Activated CD4-positive, CD25-positive, alpha-beta regulatory T cell treated with anti-CD3 and anti-CD28 coated beads, Interleukin-2, amount 50 U/mL, for 72 hours (primary cell): ENCODE measurements at places on chromosomes 7 and 10.

DNA sequence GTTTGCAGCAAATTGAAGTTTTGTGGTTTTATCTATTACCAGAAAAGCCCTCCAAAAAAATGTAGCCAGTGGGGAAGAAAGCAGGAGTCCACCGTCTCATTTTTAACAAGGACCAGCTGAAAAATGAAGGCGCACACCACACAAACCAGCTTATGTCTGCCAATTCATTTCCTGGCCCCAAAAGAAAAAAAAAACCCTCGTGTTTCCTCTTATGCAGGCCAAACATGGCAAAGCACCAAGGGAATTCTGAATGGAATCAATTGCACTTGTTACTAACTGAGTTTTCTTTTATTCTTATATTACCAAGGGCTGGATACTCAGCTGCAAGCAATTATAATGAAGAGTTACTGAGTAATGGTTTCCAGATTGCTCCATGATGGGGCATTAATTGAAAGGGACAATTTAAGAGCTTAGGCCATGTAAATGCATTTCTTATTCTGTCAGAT lies 428.3 kb upstream of the NPVF start:
- no peak for DNase-seq

DNA sequence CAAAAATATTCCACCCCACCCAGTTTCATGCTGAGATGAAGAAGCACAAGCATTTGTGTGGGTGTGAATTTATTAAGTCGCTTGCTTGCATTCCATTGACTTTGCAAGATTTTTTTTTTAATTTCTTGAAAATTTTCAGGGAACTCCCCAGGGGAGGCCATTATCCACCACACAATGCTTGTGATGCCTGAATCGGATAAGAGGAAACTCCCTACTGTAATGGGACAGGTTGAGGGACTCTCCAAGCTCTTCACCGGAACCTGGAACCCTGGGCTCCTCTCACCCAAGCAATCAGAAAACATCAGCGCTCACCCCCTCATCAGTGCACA lies 153.6 kb upstream of the ZMIZ1 start:
- DNase-seq: no peak

- DNase-seq: no peak
Measured at GRCh38 chr7:117020591-117020973, 67.3 kb downstream of the ST7 start.

DNA sequence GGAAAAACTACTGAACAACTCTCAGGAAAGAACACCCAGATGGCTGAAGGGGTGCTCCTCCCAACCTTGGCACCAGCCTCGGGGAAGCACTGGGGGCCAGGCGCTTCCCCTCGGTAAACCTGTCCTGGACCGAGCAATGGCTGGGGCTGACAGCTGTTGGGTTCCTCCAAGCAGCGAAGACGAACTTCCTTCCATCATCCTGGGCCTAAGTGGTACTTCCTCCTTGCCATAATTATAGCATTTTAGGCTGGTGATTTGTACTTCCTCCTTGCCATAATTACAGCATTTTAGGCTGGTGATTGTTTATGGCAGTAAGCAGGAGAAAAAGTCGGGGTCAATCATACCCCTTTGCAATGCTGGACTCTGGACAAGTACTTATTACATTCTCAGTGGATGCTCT lies 69.3 kb downstream of the MYOF start:
- DNase-seq: no peak

DNA sequence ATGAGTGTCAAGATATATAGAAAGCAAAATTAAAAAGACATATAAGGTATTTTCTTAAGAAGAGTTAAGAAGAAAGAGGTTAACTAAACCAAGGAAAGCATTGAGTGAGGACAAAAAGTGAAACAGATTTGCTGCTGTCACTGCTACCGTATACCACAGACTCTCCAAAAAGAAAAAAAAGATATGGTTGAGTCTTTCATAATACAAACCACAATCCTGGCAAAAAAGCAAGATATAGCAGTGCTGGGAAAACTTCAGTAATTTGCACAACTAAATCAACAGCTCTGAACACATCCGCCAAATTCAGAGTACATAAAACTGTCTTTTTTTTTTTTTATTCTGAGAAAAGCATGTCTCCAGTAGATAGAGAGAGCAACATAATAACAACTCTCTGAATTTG lies 114.7 kb downstream of the ETV1 start:
- DNase-seq: no peak

- DNase-seq: no peak
Measured at GRCh38 chr7:37709631-37710509, 26.3 kb downstream of the GPR141 start.

DNA sequence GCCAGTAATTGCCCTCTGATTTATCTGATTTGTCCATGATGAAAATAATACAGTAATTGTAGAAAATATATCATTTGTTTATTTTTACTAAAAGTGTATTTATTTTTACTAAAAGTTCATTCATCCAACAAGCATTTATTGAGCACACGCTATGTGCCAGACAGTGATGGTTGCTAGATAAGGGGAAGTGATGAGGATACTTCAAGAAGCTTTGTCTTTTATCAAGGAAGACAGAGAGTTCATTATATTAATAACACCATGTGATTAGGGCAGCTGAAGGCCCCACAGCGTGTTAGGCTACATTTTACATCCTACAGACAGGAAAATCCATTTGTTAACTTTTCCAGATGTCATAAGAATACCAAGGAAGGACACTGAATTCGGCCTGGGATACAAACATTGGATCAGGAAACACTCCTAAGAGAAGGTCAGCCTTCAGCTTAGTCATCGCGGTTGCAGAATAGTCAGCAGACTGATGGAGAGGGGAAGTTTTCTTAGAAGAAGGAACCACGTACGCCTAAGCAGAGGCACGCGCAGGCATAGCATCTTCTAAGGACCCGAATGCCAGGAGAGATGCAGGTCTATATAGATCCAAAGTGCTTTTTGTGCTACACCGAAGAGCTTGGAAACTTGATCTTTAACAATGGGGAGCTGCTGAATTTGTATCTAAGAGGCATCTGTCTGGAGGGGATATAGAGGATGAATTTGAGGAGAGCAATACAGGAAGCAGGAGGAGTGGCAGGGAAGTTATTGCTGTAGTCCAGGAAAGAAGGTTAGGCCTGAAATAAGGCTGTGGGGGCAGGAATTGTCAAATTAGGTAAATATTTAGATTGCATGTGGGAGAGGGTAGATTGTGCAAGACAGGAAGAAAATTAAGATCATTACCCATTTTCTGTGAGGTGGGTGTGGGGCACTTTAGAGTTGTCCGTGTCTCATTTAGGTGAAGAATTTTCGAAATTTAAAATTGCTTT lies 85.7 kb downstream of the LRGUK start:
- no peak for DNase-seq

GRCh38 chr7:33614357-33615117 lies 290.8 kb upstream of the BMPER start:
- DNase-seq: no peak

GRCh38 chr10:90872648-90873020 lies 860 bp downstream of the RPP30 start:
- DNase-seq: no peak

- no peak for DNase-seq
Measured at GRCh38 chr7:42770114-42770513, 141.8 kb downstream of the C7orf25 start.

DNA sequence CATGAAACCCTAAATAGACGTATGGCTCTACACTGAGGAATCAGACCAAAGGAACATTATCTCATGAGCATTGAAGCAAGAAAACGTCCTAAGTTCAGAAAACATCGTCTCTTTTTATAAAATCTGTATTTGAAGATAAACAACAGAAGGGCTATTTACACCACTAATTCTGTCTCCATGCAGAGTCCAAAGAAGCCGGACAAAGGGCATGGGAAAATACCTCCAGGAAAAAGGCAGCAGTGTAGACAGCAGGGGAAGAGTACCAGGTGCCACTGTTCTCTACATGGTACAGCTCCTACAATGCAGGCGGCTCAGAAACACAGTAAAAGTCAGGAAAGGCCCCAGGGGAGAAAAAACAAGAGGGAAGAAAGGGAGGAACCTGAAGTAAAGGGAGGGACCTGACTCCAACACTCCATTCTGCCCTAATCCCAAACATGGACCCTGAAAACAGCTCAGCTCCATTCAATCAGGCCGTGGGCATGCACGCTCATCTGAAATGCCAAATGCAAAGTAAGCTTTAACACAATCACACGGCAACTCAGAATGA lies 17.5 kb downstream of the FAM171A1 start:
- no peak for DNase-seq

DNA sequence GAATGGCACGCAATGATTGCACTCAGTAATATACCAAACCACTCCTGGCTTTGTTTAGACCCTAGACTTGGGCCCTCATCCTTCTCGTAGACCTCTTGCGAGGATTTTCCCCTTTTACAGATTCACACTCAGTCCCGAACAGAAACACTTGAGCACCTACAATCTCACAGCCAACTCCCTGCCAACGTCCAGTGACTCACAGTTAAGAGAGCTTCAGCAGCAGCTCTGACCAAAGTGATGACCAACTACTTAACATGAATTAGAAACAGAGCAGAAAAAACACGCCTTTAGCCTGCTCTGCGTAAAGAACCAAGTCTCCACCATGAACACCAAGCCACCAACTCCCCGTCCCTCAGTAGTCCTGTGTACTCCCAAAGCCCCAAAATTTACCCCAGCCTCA lies 2.2 kb downstream of the DNAJC30 start:
- no peak for DNase-seq

- no peak for DNase-seq
Measured at GRCh38 chr10:74593470-74593869, 232.9 kb upstream of the KAT6B start.

DNA sequence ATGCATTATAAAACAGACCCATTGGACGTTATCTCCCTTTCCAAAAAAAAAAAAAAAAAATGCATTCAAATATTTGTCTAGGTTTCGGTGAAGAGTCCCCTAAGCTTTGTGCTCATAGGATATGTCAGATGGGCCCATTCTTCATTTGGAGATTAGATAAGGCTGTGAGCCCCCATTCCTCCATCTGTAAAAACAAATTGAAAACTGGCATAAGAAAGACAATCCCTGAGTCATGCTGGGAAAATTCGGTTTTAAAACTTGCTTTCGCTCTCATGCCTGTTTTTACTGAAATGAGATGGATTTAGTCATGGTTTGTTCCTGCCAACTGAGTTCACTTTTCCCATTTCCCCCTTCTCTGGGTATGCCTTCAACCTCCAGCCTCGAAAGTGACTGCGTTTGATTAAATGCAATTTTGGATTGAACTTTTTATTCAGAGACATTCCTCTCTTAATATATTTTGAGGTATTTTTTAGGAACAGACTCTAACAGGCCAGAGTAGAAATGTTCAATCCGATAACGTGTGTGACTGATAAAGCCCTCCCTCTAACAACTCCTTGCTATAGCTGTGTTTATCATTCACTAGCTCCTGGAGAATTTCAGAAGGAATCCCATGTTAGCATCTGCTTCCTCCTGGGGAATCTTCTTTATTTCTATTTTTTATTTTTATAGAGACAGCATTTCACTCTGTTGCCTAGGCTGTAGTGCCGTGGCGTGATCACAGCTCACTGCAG lies 190.9 kb upstream of the LYZL2 start:
- no peak for DNase-seq

- DNase-seq: no peak
Measured at GRCh38 chr10:95741807-95742467, 14.0 kb upstream of the ENTPD1 start.

- DNase-seq: no peak
Measured at GRCh38 chr10:9613338-9614075, 1404.2 kb upstream of the CELF2 start.
